Pancreas (tissue), 10 donors: ENCODE measurements at places on chromosomes 11 and 22. TPM values are rescaled to one million over a fixed set of nuclear protein-coding genes. Genes with fewer than 3 reads are reported as not detected.
A peak's percentile ranks its signal among the peaks of the same experiment; 100 is the strongest.

DNA sequence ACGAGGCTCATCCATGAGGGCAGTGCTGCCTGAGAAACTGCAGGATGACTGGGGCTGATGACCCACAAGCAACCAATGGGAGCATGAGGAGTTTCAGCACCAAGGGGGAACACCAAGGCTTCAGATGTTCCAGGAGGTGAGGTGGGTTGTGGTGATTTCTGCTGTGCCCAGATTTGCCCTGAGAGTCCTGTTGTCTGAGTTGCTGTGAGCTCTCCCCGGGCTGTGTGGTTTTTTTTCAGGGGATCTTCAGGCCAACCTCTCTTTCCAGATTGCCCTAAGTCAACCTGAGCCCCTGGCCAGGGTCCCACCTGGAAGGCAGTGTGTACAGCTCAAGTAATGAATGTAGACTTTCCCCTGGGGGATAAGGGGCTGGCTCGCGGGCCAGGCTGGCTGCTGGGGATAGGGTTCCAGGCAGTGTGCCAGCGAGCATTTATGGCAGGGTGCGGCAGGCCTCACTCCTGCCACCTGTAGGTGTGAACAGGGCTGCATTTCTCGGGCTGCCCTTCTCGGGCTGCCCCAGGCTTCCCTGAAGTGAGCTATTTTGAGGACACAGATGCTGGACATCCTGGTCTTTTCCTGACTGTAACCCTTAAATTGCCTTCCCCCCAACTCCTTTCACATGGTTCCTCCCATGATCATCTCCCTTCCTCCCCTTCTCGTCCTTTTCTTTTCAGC is 9.8 kb downstream of the SLC22A6 start:
- H3K36me3 ChIP-seq: no peaks in the 10 kb centered on the region
- peaks cover 3% of the 10 kb centered on the region for H3K4me1 ChIP-seq
- H3K27me3 ChIP-seq: no peaks in the 10 kb centered on the region
- no peak overlapping the region for H3K27ac ChIP-seq
- no peak overlapping the region for H3K4me3 ChIP-seq
- DNase-seq: peak; percentile 89

DNA sequence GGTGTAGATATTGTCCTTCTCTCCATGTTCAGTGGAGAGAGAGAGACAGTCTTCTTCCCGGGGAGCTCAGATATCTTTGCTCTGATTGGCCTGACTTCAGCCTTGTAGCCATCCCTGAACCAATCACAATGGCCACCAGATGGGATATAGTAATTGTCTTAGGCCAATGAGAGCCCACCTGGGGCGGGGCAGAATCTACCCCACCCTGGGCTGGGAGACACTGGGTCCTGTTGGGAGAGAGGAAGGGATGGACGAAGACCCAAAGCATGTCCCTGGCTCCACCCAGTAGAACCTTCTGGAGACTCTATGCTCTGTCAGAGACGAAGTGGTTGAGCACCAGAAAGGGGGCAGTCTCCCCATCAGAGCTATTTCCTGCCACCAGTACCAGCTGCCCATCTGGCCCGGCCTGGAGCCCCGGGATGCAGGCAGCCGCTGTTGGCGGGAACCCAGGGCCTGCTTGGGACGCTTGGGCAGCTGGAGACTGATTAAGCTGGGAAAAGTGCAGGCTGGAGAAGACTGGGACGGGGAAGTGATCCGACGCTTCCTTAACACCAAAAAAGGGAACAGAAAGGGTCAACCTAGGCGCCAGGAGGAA is 31.6 kb upstream of the CBX7 start:
- H3K27me3 ChIP-seq: no peaks in the 10 kb centered on the region
- no peak overlapping the region for H3K4me3 ChIP-seq

WNT11 gene
- 5.4 TPM for polyA plus RNA-seq

- no peaks in the 10 kb centered on the region for H3K4me1 ChIP-seq
- no peak for DNase-seq
- H3K4me3 ChIP-seq: no peak overlapping the region
- H3K27ac ChIP-seq: no peak overlapping the region
- no peaks in the 10 kb centered on the region for H3K36me3 ChIP-seq
- no peaks in the 10 kb centered on the region for H3K27me3 ChIP-seq
Measured at GRCh38 chr11:68956142-68956541, 24.6 kb downstream of the MRGPRD start.

MIOX gene
- 2.9 TPM for polyA plus RNA-seq

DNA sequence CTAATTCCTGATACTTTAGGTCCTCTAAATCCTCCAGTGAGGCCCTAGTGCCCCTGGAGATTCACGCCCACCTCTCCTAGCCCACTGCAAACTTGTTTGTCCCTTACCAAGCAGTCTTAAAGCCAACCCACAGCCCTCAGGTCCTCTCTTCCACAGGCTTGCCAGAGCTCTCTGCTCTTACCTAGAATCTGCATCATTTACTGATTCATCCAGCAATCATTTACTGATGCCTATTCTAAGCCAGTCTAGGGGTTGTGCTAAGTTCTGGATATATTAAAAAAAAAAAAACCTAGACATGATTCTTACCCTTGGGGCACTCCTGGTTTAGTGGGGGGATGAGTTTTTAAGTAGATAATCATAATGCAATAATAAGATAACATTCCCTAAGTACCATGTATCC is 43.0 kb upstream of the PLET1 start:
- no peak overlapping the region for H3K27ac ChIP-seq
- no peaks in the 10 kb centered on the region for H3K27me3 ChIP-seq
- H3K4me1 ChIP-seq: no peaks in the 10 kb centered on the region
- H3K4me3 ChIP-seq: no peak overlapping the region

OR6A2 gene
- polyA plus RNA-seq: not detected

PITPNB gene
- polyA plus RNA-seq: 14.3 TPM

SLN gene
- 0.19 TPM for polyA plus RNA-seq

DNA sequence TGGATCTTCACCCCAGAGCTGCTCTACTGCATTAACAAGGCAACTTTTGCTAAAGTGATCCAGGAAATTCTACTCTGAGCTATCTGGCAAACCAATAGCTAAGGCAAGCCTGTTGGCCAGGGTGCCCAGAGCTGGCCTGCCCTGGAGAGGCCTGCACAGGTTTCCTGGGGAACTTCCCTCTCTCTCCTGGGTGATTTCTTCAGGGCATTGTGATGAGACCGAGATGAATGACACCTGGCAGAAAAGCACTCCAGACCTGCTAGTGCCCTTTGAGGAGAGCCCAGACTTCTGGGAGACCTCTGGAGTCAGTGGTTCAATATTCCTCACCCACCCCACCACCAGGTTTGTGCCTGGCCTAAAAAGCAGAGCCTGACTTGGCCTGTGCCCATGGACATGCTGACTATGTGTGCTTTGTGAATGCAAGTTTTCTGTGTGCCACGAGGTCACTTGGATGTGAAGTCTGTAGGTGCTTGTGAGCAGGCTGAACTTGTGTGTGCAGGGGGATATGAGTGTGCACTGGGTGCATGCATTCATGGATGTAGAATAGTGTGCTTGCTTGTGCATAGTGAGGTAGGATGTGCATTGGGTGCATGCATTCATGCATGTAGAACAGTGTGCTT is 4.4 kb upstream of the APLNR start:
- no peaks in the 10 kb centered on the region for H3K27me3 ChIP-seq
- H3K4me1 ChIP-seq: no peaks in the 10 kb centered on the region
- no peak overlapping the region for H3K4me3 ChIP-seq
- no peaks in the 10 kb centered on the region for H3K36me3 ChIP-seq
